CD4-positive, alpha-beta T cell treated with Interleukin-10 for 1 hour (primary cell): ENCODE measurements at places on chromosomes 2 and 18.

DNA sequence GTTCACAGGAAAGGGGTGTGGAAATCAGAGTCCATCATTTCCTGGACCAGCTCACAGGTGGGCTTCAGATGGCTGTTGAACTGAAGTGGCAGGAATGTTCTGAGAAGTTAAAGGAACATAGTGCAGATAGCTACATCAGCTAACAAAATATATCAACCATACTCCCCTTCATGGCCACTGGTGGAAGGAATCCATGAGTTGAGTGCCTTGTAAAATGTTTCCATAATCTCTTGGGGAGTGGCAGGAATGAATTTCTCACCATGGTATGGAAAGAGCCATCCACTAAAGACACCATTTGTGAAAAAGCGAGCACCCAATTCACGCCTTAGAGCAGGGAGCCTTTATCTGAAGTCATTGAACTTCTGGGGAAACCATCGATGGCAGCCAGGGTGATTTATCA, at the start of gene LINC00305:
LINC00305 (minus strand) TSS at position 101 of the 400 bp plus-strand sequence.
- DNase-seq, result no peak

GRCh38 chr18:12637393-12637792, 20.5 kb downstream of the SPIRE1 start:
- DNase-seq, result no peak

DNA sequence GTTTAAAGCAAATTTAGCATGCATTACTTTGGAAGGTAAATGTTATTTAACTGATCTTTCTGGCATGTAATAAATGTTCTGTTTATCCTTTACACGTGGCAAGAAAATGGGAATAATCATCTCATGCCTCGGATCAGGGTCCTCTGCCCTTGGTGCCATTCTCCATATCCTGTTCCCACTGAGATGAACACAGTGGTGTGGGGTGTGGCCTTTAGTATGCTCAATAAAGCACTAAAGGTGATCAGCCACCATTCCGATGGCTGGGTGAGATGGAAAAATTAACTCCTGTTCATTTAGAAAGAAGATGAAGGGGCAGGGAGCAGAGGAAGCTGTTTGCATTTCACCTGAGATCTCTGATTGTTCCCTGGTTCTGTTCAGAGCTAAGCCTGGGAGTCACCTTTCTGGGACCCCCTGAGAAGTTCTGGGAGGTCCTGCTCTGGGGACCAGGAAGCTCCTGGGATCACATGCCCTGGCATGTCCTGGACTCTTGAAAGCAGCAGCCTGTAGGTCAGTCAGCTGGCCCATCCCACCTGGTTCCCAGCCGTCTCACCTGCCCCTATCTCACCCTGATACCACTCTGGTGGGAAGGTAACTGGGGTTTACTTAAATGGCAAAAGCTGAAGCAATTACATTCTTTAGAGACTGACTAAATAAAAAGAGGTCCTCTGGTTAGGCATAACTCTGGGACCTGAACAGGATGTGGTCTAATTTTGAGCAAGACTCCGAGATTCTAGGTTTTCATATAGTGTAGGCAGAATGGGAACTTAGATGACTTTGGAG, 288.9 kb upstream of the EPAS1 start:
- no peak for DNase-seq

GRCh38 chr18:73739098-73739497, 408.5 kb downstream of the FBXO15 start:
- no peak for DNase-seq

- no peak for DNase-seq
These were observed 17.4 kb downstream of the AGAP1 start for GRCh38 chr2:235511187-235511661.

DNA sequence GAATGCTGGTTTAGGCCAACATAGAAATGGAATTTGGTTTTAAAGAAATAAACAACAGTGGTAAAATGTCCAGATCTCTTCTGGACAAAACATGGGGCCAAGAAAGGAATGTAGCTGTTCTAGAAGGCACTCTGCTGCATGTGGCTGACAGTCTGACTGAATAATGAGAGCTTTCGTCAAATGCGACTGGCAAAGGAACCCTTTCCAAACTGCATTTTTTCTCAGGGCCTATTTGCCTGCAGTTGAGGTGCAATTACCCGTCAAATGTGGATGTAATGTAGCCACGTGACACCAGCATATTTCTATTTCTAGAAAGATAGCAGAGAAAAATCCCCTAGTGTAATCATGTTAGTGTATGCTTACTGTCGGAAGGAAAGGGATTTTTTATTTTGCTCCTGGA, 741.2 kb downstream of the NRXN1 start:
- no peak for DNase-seq
